ENCODE measurements at places on chromosomes 4 and X. TPM values are rescaled to one million over a fixed set of nuclear protein-coding genes. Genes with fewer than 3 reads are reported as not detected.

The CYBB gene
- total RNA-seq = not detected

GRCh38 chr4:21769404-21770147, 179.0 kb downstream of the KCNIP4 start:
- no peak overlapping the region for H3K27ac ChIP-seq
- no peaks in the 10 kb centered on the region for H3K36me3 ChIP-seq
- no peak for DNase-seq
- H3K4me1 ChIP-seq = peaks cover 3% of the 10 kb centered on the region
- H3K27me3 ChIP-seq = no peaks in the 10 kb centered on the region

DNA sequence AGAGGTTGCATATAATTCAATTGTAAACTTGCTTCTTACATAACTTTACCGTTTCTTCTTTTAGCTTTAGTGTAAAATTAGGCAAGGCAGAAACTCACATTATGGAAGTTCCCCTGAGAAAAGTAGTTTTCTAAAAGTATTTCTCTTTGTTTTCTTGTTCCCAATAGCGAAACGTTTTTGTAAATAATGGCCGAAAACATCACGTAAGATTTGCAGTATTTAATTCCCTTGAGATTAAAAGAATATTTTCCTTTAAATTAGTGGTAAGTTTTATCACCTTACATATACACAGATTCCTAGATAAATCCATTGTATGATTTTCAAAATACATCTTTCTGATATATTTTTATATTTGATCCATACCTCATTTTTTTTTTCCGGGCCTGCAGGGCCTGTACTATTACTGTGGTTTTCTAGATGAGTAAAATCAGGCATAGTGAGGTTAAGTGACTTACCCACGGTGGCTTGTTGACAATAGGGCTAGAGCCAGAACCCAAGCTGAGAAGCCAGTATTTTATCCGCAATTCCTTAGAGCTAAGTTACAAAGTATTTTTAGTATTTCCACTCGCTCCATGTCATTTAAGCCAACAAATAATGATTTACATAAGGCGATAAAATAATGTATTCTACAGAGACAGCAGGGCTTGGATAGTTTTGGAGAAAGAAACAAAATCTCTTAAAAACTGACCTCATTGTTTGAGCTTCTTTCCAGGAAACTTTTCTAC, 82.2 kb upstream of the VEGFC start:
- no peak overlapping the region for H3K27ac ChIP-seq
- no peaks in the 10 kb centered on the region for H3K36me3 ChIP-seq
- no peaks in the 10 kb centered on the region for H3K4me1 ChIP-seq
- no peaks in the 10 kb centered on the region for H3K27me3 ChIP-seq
- H3K4me3 ChIP-seq = no peak overlapping the region
- no peak for DNase-seq

The ANKRD37 gene
- total RNA-seq = 16.1 TPM

The SH3TC1 gene
- total RNA-seq = 16.8 TPM

- H3K27ac ChIP-seq = no peak overlapping the region
- DNase-seq = no peak
- H3K36me3 ChIP-seq = no peaks in the 10 kb centered on the region
- no peaks in the 10 kb centered on the region for H3K4me1 ChIP-seq
- no peak overlapping the region for H3K4me3 ChIP-seq
- H3K27me3 ChIP-seq = no peaks in the 10 kb centered on the region
Measured at GRCh38 chrX:12210196-12210815, 72.0 kb downstream of the FRMPD4 start.

DNA sequence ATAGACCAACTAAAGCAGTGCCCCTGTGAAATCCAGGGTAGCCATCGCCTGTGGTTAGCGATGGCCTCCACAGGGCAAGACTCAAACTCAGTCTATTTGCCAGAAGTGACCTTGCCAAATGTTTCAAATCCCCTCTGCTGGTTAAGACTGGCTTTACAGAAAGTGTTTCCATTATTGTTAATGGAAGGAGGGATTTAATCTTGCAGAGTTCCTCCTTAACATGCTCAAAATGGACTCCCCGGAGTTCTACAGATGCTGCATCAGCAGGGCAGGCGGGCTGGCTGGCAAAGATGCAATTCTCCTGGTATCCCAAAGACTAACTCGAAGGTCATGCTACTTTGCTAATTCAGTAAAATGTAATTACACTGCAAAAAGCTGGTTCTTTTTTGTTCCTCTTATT, 313.0 kb upstream of the SLC7A11 start:
- H3K27ac ChIP-seq = no peak overlapping the region
- no peaks in the 10 kb centered on the region for H3K4me1 ChIP-seq
- H3K36me3 ChIP-seq = no peaks in the 10 kb centered on the region
- H3K4me3 ChIP-seq = no peak overlapping the region
- no peaks in the 10 kb centered on the region for H3K27me3 ChIP-seq
- DNase-seq = no peak

GRCh38 chr4:122827258-122827878, 737 bp downstream of the FGF2 start:
- H3K4me3 ChIP-seq = peak overlapping the region; percentile 69
- H3K4me1 ChIP-seq = peaks cover 11% of the 10 kb centered on the region
- H3K27me3 ChIP-seq = peaks cover 69% of the 10 kb centered on the region
- H3K36me3 ChIP-seq = no peaks in the 10 kb centered on the region
- DNase-seq = peak; percentile 30

DNA sequence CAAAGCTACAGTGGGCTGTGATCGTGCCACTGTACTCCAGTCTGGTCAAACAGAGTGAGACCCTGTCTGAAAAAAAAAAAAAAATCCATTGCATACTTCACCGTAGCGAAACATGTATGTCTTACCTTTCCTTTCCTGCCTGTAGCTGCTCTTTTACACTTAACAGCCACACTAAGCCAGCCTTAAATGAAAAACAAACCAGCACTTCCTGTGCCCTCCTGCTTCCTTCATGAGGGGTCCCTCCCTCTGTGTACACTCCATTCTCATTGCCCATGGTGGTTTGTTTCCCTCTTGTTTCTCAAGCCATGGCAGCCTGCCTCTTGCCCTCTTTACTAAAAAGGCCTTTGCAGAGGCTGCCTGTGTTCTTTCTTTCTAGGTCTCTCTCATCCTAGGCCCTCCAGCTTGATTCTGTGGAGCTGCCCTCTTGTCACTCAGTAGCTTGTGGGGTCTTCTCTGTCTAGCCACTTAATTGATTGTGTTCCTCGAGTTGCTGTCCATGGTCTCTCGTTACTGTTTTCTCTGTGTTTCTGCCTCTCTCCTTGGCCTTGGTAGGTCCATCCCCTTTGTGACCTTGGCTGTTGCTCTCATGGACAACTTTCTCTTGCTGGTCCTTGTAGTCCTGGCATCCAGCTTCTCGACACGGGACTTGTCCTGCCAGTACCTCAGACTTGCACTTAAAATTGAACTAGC, 52.1 kb upstream of the MSANTD1 start:
- no peaks in the 10 kb centered on the region for H3K27me3 ChIP-seq
- peaks cover 67% of the 10 kb centered on the region for H3K4me1 ChIP-seq
- peak overlapping the region; percentile 68 for H3K27ac ChIP-seq

The ASB12 gene
- not detected for total RNA-seq

The AREG gene
- total RNA-seq = 0.90 TPM

The SHROOM4 gene
- not detected for total RNA-seq

The ATP2B3 gene
- total RNA-seq = not detected

The RNF212 gene
- 0.88 TPM for total RNA-seq

- no peak overlapping the region for H3K4me3 ChIP-seq
- H3K27ac ChIP-seq = no peak overlapping the region
- peaks cover 48% of the 10 kb centered on the region for H3K36me3 ChIP-seq
- no peak for DNase-seq
- no peaks in the 10 kb centered on the region for H3K27me3 ChIP-seq
- no peaks in the 10 kb centered on the region for H3K4me1 ChIP-seq
Measured at GRCh38 chrX:135327299-135327698, 18.0 kb downstream of the ETDC start.

- H3K27ac ChIP-seq = no peak overlapping the region
- H3K36me3 ChIP-seq = no peaks in the 10 kb centered on the region
- no peak for DNase-seq
- H3K4me1 ChIP-seq = no peaks in the 10 kb centered on the region
Measured at GRCh38 chr4:8026453-8026852, 86.8 kb upstream of the AFAP1 start.

DNA sequence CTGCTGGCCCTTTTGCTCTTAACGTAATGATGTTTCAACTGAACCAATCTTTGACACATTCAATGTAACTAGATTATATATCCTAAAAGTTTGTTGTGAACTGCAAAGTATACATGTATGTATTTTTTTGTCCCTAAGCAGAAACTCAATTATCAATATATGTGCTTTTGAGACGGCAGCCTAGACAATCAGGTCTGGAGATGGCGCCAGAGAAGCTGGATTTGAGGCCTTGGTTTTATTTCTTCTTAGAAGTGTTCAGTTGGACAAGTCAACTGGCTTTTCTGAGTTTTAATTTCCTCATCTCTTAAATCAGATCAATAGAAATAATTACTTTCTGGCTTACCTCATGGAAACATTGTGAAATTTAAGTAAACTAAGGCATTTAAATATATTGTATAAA, 62.5 kb downstream of the DCAF8L1 start:
- no peak overlapping the region for H3K27ac ChIP-seq
- no peaks in the 10 kb centered on the region for H3K27me3 ChIP-seq
- H3K36me3 ChIP-seq = no peaks in the 10 kb centered on the region
- no peak overlapping the region for H3K4me3 ChIP-seq
- DNase-seq = no peak

DNA sequence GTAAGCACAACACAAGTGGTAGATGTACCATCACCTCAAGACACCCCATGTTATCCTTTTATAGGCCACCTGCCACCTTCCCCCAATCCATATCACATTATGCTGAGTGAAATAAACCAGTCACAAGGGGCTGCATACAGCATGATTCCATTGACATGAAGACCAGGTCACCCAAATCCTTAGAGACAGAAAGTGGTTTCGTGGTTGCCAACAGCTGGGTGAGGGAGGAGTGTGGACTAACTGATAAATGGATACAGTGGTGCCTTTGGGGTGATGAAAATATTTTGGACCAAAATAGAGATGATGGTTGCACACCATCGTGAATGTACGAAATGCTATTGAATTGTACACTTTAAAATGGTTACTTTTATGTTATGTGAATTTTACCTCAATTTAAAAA, 65.7 kb upstream of the DMD start:
- DNase-seq = no peak
- no peaks in the 10 kb centered on the region for H3K4me1 ChIP-seq
- no peaks in the 10 kb centered on the region for H3K36me3 ChIP-seq
- no peak overlapping the region for H3K27ac ChIP-seq
- no peaks in the 10 kb centered on the region for H3K27me3 ChIP-seq
- H3K4me3 ChIP-seq = no peak overlapping the region

The DMD gene
- 1.4 TPM for total RNA-seq

DNA sequence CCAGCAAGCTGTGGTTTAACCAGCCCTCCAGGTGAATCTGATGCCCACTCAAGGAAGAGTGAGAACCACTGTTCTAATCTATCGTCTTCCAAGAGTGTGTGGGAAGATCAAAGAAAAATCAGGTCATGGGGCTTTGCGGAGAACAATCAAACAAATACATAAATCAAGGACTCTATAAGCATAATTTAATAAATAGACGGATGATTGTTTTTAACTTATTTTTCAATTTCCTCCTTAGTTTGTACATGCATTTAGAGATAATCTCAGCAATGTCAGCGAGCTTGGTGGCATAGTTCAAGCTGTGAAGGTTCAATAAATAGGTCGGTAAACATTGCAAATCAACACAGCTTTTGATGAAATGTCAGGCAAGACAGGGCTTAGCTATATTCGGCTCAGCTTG, 84.9 kb downstream of the DMD start:
- no peaks in the 10 kb centered on the region for H3K4me1 ChIP-seq
- no peaks in the 10 kb centered on the region for H3K27me3 ChIP-seq
- no peak overlapping the region for H3K27ac ChIP-seq
- DNase-seq = no peak

DNA sequence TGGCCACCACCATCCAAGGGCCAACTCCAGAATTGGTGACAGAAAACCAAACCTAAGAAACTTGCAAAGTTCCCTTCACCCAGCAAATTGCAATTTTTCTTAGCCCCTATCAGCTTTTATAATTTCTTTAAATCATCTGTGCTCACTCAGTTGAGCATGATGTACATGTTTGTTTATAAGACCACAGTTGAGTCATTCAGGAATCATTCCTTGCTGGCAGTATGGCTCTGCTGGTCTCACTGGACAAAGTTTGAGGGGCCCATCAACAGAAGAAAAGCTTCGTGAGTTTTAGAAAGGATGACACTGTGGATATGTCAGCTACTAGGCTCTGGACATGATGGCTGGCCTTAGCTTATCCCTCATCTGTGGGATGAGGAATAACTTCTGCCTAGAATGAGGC, 4.0 kb downstream of the TRPC5 start:
- no peaks in the 10 kb centered on the region for H3K4me1 ChIP-seq
- DNase-seq = no peak
- no peak overlapping the region for H3K4me3 ChIP-seq
- H3K36me3 ChIP-seq = no peaks in the 10 kb centered on the region

DNA sequence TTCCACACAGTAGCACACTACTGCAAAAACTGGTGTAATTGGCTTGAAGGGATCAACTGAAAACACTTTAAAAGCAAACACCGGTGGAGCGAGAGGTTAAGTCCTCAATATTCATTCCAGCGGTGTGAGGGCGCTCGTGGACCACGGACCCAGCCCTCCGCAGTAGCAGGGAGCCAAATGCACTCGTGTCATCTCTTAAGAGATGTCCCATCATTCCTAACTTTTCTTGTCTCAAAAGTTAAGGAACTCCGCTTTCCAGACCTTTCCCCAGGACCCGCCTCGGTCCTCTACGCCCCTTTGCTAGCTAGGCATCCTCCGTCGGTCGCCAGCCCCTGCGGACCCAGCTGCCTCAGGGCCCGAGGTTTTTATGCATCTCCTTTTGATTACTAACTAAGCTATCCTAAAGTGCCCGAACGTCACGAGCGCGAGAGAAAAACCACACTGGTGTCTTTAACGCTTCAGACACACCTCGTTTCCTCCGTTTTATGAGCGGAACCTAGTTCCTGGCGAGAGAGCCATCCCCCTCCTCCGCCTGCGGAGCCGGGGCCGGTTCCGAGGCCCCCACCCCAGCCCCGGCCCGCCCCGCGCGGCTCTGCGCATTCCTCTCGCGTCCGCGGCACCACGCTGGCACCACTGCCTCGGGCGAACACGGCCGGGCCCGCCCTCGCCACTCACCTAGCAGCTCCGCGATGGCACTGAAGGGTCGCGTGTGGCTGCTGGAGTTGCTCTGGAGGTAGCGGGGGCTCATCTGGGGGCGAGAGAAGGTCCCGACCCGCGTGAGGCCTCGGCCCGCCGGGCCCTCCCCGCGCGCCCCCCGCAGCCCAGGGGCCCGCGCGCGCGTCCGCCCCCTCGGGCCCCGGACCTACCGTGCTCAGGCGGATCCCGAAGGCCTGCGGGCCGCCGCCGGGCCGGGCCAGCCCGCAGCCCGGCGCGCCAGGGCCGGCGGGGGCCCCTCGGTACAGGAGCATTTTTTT, 723 bp downstream of the MORC4 start:
- H3K27me3 ChIP-seq = no peaks in the 10 kb centered on the region
- no peaks in the 10 kb centered on the region for H3K36me3 ChIP-seq
- H3K27ac ChIP-seq = no peak overlapping the region

The DNAAF6 gene
- not detected for total RNA-seq

DNA sequence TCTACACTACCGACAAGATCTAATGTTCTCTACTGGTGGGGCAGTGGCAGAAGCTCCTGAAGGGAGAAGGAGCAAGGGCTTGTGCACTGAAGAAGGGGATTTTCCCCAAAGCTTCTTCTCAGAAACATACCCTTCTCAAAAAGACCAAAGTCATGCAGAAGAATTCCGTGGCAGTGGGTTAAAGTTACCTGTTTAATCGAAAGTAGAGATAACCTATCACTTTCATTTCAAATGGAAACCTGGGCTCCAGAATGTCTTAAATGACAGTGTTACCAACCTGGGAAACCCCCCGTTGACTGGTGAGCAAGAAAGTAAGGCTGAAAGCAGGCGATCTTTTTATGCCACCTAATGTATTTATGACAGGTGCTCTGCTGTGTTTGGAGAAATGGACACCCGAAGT, 92.5 kb upstream of the TEX13D start:
- H3K27ac ChIP-seq = no peak overlapping the region
- H3K36me3 ChIP-seq = no peaks in the 10 kb centered on the region
- peak; percentile 31 for DNase-seq
- peaks cover 33% of the 10 kb centered on the region for H3K4me1 ChIP-seq

Measured in activated CD4-positive, alpha-beta memory T cell treated with anti-CD3 and anti-CD28 coated beads, Interleukin-2, amount 10 ng/mL, durations not matched to agents 7 days and 5 days (primary cell).